Left forelimb (tissue), 1 donor: ENCODE measurements at places on chromosomes 12 and 14.
A peak's percentile ranks its signal among the peaks of the same experiment; 100 is the strongest.

GRCh38 chr14:101781240-101782061 lies 19.9 kb downstream of the PPP2R5C start:
- DNase-seq: no peak

DNA sequence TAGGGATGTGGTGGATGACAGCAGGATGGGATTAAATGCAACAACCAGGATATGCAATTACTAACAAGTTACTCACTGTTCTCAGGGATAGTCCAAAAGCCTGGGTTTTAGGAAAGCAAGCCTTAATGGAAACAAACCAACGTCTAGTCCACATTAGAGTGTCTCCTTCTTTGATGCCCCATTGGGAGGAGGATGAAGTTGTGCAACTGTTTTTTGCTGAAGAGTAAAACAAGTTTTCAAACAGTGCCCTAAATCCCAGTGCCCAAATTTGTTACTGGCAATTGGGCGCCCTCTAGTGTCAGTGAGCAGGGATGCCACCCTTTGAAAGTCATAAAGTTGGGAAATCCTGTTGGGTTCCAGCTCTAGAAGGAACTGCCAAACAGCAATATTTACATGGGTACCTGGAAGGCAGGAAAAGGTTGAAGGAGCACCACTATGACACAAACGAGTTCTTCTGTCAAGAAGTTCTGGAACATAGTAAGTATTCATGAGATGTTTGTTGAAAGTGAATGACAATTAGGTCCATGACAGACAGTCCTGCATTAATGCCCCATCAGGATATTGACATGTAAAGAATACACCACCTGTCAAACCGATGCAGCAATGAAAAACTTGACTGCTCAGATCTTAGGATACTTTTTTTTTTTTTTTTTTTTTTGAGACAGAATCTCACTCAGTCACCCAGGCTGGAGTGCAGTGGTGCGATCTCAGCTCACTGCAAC lies 11.1 kb upstream of the DPF3 start:
- DNase-seq: no peak

- no peak for DNase-seq
Observed at GRCh38 chr12:44088647-44089046, 252.8 kb downstream of the TMEM117 start.

DNA sequence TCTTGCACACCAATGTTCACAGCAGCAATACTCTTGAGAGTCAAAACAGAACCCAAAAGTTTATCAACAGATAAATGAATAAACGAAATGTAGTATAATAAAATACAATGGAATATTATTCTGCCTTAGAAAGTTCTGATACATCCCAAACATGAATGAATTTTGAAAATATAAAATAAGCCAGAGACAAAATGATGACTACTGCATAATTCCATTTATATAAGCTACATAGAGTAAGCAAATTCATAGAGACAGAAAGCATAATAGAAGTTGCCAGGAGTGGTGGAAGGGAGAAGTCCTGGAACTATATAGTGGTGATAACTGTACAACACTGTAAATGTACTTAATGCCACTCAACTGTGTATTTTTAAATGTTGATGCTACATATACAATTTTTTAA lies 21.1 kb downstream of the KDM5A start:
- no peak for DNase-seq

GRCh38 chr14:86858031-86858430 lies 1135.0 kb downstream of the GALC start:
- DNase-seq: no peak

- DNase-seq: no peak
Observed at GRCh38 chr12:122729583-122730214, 945 bp downstream of the HCAR1 start.

DNA sequence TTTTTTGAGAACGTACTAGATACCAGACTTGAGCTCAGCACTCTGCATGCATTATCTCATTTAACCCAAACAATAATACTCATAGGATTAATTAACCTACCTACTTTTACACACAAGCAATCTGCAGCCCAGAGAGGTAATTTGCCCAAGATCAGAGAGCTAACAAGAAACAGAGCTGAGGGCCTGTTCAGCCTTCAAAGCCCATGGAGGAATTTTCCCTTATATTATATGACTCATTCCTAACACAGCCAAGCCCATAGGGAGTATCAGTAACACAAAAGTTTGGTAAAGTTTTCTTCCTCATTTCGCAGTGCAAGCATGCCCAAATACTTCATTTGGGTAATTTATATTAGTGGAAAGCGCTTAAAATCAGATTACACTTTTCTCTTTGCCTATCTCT lies 94.7 kb downstream of the GALC start:
- no peak for DNase-seq

GRCh38 chr14:58690801-58691516 lies 53.2 kb downstream of the DACT1 start:
- DNase-seq: no peak

GRCh38 chr12:45331552-45331951 lies 115.7 kb downstream of the ANO6 start:
- no peak for DNase-seq

DNA sequence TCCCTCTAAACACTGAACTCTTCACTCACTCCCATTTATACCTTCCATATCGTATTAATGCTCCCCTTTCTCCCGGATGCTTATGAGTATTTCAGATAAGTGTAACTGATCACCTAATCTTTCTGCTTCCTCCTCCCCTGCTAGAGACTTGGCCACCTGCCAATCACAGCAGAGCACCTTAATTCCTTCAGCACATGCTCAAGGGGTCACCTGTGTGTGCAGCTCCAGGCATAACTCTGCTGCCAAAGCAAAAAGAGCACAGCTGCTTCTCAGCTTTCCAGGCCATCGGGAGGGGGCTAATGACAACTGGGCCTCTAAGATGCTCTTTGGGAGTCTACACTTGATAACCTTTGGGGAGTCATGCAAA lies 106.9 kb upstream of the DYRK2 start:
- DNase-seq: no peak

- DNase-seq: no peak
Observed at GRCh38 chr12:43988838-43989560, 153.1 kb downstream of the TMEM117 start.

DNA sequence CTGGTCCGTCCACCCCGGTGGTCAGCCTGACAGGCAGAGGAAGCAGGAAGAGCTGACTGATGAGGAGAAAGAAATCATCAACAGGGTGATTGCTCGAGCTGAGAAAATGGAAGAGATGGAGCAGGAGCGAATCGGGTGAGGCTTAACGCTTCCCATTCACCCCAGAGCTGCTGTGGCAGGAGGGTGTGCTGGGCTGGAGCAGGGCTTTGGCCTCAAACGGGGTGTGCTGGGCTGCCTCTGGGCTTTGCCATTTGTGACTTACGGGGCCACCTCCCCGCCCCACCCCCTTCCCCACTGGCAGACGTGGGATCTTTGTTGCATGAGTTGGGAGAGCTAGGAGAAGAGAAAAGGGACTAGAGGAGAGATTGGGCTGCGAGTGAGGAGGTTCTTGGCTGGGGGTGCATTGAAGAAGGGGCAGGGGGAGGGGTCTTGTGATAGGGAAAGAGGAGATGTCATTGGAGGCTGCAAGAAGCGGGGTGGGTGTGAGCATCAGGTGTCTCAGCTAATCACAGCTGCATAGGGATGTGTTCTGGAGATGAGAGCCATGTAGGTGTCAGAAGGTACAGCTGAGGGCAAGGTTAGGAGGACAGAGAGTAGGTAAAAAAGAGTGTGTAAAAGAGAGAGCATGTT lies 56.3 kb downstream of the RPH3A start:
- no peak for DNase-seq

- DNase-seq: no peak
Observed at GRCh38 chr14:48349689-48350088, 674.3 kb upstream of the MDGA2 start.

DNA sequence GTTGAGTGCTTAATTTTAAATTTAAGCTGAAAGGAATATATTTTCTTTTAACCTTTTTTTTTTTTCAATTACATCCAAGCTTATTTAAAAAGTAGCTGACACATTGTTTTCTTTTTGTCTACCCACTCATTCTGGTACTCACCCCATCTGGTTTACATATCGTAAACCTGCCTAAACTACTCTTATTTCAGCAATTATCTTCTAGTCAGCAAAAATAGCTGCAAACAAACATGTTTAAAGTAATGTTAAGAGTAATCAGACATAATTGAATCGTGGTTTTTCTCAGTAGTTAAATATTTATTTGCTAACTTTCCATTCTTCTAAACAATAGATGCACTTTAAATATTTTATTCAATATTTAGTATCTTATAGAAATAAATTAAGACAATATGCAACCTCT lies 492.7 kb upstream of the MGAT4C start:
- no peak for DNase-seq

DNA sequence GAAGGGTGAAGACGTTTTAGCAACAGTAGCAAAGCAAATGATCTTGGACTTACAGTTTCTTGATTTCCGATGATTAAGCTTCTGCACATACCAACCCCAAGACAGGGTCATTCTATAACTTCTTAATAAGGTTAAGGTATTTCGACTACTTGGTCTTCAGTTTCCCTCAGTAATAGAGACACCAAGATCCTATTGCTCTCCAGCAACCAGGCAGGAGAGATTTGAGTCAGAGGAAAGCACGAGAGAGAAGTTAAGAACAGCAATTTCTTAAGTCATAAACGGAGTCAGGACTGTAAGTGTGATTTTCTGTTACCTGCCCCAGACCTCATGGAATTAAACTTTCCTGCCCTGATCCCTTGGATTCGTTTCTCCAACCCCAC lies 215.6 kb downstream of the TTC8 start:
- no peak for DNase-seq

DNA sequence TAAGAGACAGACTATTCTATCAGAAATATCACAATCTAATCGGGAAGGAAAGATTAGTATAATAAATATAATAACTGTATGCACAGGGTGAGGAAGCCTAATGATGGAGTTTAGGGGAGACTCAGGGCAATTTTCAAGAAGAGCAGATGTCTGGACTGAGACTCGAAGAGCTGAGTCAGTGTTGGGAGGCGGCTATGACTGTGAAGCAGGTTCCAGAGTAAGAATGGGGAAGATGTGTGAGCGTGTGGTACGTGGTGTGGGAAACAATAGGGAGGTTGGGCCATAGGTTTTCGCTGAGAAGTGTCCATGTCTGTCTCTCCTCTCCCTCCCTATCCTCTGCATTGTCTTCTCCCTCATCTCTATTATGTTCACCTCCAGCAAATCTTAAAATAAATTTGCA lies 85.6 kb downstream of the LMO3 start:
- DNase-seq: no peak

GRCh38 chr12:106764738-106765137 lies 9.7 kb upstream of the RIC8B start:
- no peak for DNase-seq

DNA sequence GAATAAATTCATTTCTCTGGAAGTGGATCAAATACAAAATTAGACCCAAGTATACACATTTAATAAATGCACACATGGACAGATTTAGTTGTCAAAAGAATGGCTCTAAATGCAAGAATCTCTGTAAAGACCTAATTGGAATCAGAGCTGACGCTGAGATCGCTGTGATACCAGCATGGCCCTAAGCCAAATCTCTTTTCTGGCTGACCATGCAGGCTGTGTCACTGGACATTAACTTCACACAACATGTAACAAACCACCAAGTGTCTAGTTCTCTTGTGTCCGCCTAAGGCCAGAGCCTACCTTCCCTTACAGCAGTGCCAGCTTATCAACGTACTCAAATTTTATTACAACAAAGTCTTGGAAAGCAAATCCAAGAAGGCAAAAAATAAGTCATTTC lies 127.5 kb downstream of the MED13L start:
- no peak for DNase-seq

DNA sequence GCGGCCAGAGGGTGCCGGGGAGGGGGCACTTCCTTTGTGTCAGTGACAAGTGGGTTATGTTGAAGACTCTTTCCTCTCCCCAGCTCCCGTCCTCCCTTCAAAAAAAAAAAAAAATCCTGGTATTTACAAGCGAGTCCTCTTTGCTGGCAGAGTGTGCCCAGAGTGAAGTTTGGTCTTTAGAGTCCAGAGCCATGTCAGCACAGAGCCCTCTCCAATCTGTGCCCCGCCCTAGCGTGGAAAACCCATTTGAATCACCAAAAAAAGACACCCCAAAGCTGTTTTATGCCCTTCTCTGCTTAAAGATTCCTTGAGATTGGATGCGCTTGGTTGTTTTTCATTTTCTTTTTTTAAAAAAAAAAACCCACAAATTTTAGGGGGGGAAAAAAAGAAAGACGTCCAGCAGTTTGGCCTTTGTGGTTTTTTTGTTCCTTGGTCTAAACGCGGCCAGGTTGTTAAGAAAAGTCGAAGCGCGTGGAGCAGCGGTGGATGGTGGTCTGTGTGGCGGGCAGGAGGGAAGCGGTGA lies 3.3 kb downstream of the NKX2-1 start:
- DNase-seq: no peak

GRCh38 chr12:39145175-39145999 lies 240.0 kb upstream of the CPNE8 start:
- DNase-seq: peak; percentile 85

DNA sequence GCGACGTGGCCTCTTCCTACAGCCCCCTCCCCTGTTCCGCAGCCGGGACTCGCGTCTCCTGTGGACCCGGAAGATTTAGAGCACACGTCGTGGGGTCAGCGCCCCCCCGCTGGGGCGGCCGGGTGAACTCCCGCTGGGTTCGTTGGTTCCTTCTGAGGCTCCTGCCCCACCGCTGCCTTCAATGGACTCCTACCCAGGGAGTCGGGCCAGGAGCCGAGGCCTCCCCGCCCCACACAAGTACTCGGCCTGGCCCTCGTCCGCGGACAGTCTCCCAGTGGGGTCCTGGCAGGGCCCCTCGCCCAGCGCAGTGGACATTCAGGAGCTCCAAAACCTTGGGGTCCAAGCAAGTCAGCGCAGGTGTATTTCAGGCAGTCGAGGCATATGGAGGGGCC lies 1.2 kb downstream of the MMP17 start:
- DNase-seq: peak; percentile 66

DNA sequence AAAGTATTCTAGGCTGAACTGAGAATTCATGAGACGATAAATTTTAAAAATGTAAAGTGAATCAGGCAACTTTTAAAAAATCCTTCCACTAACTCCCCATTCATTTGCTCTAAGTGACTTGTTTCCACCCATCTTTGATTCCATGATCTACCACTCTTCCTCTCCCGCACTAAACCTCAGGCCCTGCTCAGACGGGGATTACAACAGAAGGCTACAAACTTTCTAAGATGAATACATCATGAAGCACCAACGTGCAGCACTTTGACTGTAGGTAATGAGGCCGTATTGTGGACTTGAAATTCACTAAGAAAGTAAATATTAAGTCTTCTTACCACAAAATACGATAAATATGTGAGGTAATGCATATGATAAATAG lies 30.0 kb downstream of the TMEM132D start:
- DNase-seq: no peak

DNA sequence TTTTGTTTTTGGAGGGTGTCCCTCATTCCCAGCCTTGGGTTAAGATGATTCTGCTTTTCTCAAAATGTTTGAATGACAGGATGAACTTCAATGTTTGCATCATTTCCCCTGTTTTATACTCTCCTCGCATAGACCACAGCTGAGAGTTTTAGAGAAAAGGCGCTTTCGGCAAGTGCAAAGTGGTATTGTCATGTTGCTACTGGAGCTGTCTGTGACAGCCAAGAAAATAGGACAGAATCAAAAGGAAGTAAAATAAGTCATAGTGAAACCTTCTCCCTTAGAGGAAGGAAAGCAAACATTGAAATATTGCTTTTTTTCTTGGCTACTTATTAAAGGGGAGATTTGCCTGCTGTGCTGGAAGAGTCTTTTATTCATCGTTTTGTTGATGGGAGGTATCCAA lies 33.5 kb upstream of the ARHGAP5 start:
- no peak for DNase-seq
